Activated T-cell treated with anti-CD3 and anti-CD28 coated beads, Interleukin-2, amount 50 U/mL, for 24 hours (primary cell): ENCODE measurements at places on chromosomes 12 and 14.

DNA sequence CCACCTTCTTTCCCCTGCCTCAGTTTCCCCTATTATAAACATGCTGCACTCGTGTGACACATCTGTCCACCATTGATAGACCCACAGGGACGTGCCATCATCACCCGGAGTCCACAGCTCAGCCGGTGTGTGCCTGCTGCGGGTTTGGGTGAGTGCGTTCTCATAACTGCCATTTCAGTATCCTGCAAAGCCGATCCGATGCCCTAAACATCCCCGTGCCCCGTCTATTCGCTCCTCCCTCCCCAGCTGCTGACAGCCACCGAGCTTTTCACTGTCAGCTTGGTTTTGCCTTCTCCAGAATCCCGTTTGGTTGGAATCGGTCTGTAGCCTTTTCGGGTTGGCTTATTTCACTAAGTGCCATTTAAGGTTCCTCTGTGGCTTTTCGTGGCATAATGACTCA, 3.9 kb downstream of the LRCOL1 start:
- no peak for DNase-seq

DNA sequence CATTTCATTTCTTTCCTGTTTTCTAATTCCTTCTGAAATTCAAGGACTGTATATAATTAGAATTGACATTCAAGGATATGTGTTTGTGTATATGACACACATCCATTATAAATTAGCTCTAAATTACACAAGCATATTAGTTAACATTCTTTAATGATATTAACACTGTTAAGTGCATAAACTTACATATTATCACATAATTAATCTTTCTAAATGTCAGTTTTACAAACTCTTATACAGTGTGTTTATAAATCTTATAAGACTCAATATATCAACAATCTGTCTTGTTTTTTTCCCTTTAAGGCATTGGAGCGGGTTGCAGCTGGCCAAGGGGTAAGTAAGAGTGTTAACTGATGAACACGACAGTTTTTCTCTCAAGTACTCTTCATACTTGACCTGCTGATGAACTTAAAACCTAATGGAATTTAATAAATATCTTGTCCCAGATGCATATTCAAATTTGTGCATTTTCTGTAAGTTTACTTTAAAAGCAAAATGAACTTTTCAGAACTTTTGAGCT, 76.1 kb downstream of the METTL25 start:
- DNase-seq: no peak

DNA sequence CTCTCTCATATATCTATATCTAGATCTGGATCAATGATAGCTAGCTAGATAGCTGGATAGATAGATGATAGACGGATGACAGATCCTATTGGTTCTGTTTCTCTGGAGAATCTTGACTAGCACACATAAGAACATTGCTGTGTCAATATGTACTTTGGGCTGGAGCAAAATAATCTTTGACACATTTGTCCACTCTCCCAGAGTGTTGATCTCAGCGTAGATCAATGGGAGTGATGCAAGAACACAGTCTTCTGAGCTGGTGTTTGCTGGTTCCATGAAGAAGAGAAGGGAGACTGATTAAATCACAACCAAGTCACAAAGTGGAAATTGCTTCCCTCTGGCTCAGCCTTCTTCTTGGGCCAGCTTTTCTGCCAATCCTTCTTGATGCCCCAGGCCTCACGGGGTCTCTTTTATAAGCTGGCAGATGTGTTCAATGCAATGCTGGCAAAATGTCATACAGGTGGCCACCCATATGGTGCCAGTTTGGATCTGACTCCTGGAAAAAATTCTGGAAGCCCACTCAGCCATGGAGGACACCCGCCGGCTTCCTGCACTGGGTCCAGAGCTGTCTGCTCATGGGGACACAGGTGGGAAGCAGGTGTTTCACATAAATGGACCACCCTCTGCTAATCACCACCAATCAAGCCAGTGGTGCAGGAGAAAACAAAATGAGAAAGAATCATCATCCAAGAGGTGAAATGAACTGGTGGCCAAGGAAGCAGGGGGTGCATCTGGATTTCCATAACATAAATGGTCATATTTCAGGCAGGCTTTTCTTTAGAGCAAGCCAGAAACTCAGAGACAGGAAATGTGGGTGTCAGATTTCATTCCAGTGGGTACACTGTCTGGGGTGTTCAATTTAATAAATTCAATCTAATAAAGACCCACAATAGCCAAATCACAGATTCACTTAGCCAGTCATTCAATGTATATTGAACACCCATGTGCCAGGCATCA, 310.3 kb downstream of the DPF3 start:
- DNase-seq: no peak

DNA sequence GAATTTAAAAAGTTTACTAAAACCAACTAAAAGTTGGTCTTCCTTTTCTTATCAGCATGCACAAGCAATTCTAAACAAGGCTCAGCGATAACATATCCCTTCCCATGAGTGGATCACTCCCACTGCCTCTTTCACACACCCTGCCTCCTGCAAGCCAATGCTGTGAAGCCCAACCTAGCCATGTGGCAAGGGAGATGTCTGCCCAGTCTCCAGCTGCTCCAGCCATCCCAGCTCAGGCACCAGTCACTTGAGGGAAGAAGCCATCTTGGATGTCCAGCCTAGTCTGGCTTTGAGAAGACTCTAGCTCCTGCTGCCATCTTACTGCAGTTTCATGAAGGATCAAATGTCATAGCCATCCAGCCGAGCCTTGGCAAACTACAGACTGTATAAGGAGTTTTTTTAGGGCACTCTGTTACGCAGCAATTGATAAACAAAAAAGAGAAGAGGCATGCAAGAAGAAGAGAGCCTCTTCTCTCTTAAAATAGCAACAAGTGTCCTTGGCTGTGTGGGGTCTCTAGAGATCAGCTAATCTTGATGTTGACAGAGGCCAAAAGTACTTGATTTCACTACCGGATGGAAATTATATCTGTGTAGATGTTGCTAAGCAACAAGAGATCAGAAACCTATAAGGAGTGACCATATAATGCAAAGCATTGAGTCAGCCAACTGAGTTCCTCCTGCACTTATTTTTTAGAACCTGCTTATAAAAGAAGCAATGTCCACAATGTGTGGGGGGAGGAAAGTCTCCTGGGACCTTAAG, 108.9 kb downstream of the PTCSC3 start:
- no peak for DNase-seq

GRCh38 chr14:87679866-87680265, 313.1 kb downstream of the GALC start:
- no peak for DNase-seq

DNA sequence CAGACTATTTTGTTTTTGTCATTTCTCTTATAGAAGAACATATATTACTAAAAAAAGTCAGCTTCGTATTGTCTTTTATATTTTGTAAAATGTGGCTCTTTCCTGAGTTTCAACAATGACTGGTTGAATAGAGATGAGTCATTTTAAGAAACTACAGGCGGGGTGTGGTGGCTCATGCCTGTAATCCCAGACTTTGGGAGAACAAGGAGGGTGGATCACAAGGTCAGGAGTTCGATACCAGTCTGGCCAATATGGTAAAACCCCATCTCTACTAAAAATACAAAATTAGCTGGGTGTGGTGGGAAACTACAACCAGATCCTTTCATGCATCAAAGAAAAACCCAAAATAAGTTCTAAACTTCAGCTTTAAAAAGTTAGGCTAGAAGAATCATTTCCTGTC, 28.8 kb downstream of the HECTD4 start:
- DNase-seq: no peak

DNA sequence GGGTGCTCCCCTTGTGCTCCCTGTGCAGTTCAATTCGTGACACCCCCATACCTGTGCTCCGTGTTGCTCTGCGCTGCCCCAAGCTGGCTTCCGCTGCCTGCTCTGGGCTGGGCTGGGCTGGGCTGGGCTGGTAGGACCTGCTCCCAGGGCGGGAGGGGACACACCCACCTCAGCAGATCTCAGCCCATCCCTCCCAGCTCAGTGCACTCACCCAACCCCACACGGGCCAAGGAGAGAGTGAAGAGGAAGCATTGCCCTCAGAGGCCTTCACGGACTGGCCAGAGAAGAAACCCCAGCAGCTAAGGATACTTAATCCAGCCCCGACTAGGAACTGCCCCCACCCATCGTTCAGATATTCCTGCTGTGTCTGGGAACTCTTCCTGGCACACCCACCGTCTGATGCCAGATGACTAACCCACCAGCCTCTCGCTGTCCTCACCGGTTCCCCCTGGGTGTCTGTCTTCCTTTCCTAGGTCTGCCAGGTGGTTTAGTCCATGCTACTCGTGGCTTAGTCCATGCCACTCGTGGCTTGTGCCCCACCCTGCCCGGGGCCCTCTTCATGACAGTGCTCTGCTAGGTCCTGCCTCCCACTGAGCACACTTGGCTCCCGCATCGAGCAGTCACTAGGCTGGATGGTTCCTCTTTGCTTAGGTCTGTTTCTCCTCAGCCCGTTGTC, at the start of gene LPAR5:
LPAR5 (minus strand) TSS at position 104 of the 676 bp plus-strand sequence. CDS start 14,711 bp downstream, outside the sequence.
- DNase-seq: peak; percentile 62

- no peak for DNase-seq
These were observed 2.4 kb upstream of the MLH3 start for GRCh38 chr14:75053396-75054291.

DNA sequence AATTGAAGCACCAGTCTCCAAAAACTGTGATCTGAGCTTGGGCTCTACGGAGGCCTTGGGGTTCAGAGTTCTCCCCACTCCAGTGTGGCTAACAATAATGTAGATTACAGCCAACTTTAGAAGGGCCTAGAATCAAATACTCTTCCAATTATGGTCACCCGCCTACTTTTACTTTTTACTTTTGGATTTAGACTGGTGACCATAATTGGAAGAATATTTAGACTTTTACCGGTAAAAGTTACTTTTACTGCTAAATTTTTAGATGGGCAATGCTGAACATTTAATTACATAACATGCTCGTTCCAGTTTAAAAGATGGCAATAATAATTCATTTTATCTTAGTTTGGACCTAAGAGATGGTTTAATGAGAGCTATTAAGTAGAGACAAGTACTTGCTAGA, 39.2 kb downstream of the PPTC7 start:
- no peak for DNase-seq
